ENCODE measurements at places on chromosomes 1 and 21.

DNA sequence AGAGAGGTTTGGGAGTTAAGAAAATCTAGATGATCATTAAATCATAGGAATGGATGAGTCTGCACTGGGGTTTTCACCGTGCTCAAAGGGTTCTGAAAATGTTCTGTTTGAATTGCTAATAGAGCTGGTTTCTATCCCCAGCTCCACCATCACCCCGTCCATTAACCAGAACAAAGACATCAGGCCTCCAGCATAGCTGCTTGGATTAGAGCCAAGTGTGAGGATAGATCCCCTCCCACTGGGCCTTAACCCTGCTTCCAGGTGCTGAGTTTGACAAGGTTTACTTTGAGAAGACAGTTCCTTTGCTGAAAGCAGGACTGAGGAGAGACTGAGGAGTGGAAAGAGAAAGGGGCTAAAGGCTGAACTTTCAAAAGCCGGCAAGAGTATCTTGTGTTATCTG lies 48.3 kb downstream of the MPZL1 start:
- no peak for DNase-seq

GRCh38 chr1:168970926-168971659 lies 135.4 kb upstream of the ATP1B1 start:
- no peak for DNase-seq

DNA sequence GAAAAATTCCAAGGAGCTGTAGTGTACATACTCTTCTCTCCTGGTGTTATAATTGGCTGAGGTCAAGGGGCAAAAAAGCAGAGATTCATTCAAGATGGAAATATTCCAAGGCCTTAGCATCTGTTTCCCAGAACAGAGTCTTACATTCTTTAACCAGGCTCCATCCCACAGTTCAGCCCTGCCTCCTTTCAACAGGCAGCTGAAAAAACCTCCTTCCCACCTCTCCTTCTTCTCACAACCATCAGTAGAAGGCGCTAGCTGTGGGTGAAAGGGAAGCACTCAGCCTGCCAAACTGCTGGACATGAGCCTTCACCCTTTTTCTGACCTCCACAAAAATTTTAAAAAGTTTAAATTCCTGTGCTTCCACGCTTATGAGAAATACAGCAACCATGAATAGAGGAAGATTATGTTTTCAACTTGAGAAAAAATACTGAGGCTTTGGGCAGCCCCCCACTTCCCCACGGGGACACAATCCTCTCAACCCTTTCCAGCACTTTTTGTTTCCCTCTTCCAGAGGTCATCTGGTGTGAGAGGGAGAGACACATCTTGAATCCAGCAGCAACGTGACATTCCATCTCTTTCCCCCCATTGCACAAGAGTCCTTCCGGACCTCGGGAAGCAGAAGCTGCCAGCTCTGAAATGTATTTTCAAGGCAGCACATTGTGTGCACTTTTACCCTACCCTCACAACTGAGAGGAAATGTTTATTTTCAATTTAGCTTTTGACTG lies 43.2 kb upstream of the FMO2 start:
- DNase-seq: no peak

DNA sequence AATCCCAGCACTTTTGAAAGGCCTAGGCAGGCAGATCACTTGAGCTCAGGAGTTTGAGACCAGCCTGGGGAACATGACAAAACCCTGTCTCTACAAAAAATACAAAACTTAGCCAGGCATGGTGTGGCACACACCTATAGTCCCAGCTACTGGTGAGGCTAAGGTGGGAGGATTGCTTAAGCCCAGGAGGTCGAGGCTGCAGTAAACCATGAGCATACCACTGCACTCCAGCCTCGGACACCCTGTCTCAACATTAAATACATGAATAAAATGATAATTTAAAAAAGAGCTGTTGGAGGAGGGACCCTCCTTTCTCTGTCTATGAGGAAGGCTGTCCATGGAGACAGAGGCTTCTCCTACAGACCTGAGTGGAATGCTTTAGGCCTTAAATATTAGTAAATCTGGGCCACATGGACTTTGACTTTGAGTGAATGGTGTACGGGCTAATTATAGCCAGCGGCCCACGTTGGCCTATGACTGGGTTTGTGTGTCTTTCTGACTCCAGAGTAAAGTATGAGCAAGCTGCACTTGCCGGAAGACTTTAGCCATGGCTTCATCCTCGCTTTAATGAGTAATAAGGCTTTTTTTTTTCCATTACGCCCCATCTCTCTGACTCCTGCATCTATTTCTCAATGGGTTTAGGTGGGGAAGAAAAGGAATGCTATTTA lies 21.3 kb downstream of the RAB3B start:
- no peak for DNase-seq

- DNase-seq: no peak
These were observed 18.4 kb upstream of the GFI1 start for GRCh38 chr1:92505015-92505692.

DNA sequence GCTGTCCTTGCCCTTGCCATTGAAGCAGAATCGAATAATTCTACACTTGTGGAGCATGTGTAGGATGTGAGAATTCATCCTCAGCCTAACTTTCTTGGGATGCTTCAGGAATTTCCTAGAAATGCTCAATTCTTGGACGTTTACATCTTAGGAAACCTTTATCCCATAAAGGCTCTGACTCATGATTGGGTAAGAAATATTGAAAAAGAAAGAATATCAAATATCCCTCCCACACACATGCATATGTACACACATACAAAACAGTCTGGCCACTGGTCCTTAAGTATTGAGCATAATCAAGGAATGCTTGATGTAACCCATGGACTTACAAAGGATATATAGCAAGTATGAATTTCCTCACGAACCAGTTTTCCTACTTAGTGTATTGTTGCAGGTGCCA lies 83.9 kb upstream of the IPO9 start:
- no peak for DNase-seq

DNA sequence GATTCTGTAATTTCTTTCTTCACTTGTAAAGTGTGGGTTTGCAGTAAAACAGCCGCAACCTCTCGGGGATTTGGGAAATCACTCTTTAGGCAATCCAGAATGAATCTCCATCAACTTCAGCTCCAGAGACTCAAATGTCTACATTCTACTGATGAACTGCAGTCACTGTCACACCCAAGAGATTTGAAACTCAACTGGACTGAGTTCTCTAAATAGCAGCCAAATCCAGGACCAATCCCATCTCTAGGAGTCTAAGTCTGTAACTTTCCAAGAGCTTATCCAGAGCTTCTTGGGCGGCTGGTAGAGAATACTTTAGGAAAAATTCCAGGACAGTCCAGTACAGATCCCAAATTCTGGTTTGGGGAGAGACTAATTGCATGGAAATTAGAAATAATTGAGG lies 62.9 kb downstream of the ADAMTS1 start:
- DNase-seq: no peak

DNA sequence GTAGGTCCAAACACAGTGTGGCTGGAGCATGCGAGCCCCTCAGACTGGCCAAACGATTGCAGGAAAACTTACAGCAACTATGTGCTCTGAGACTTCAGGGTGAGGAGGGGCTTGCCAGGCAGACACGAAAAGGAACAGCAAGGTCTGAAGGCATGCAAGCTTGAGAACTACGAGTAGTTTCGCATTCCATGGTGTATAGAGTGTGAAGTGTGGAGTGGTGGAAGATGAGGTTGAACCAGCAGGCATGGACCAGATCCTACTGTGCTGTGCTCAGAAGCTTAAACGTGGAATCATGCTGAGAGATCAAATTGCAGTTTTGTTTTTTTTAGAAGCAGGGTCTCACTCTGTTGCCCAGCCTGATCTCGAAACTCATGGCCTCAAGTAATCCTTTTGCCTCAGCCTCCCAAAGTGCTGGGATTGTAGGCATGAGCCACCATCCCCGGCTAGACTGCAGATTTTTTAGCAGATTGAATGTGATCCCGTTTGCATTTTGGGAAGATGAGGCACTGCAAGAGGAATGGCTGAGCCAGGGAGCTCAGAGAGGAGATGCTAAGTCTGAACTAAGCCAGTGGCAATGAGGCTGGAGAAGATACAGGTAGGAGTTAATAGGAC lies 5.1 kb upstream of the TFAP2E start:
- no peak for DNase-seq

DNA sequence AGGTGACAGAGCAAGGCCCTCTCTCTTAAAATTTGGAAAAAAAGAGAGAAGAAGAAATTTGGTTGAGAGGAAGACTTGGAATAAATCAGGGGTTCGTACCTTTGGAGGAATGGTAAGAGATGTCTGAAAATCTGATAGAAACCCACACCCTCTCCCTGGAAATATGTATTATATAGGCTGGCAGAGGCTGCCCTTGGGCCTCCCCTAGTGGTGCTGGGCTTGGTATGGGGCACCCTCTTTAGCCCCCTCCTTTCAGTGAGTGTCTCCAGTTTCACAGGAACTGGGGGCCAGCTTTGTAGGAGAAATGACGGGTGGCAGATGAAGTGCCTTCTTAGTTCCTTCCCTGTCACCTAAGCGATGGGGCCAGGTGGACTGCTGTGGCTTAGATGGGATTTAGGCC lies 82.9 kb upstream of the SLC2A1 start:
- no peak for DNase-seq

DNA sequence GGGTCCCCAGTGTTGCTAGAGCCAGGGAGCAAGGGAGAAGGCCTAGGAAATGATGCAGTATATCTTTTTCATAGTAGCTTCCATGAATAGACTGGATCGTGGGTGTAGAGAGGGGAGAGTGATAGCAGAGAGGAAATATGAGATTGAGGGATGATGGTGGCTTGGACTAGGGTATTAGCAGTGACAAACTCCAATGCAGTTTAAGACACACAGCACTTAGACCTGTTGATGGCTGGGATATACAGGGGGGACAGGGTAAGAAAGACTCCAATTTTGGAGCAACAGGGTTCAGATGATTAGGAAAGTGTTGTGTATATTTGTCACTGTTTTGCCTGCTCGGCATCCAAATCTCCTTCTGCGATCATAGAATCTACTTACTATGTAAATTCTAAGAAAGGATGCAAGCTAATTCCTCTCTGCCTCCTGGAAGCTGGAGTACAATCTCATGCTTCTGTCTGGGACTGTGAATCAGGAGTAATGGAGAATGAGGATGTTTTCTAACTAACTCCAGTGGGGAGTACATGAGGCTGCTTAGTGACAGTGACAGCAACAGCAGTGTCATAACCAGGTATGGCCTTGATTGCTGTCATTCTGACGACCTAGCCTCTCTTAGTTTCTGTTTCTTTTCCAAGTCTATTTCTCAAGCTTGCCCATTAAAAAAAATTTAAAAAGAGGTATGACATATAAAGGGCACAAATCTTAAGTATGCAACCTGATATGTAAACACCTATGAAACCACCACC lies 47.5 kb downstream of the SYDE2 start:
- no peak for DNase-seq
